Right cardiac atrium (tissue), 5 donors: ENCODE measurements at places on chromosomes 6 and 20. TPM values are rescaled to one million over a fixed set of nuclear protein-coding genes. Genes with fewer than 3 reads are reported as not detected.
A peak's percentile ranks its signal among the peaks of the same experiment; 100 is the strongest.

DNA sequence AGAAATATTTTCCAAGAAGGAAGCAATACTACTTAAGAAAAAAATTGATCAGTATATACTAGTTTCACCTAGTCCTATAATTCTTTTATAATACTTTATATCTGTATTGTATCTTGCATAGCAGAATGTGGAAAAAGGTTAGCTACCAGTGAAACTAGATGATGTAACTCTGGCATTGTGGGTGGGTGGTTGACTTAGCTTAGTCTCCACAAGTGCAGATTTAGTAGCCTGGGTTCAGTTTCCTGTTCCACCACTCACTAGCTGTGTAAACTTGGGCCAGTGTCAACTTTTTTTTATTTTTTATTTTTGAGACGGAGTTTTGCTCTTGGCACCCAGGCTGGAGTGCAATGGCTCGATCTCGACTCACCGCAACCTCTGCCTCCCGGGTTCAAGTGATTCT is 2.0 kb downstream of the MUC21 start:
- DNase-seq = no peak

Gene DNAH8
- not detected for total RNA-seq

- no peak for DNase-seq
Measured at GRCh38 chr20:4247898-4248858, 232.8 kb upstream of the RNF24 start.

GRCh38 chr20:7828437-7828836 is 111.8 kb downstream of the HAO1 start:
- DNase-seq = no peak

DNA sequence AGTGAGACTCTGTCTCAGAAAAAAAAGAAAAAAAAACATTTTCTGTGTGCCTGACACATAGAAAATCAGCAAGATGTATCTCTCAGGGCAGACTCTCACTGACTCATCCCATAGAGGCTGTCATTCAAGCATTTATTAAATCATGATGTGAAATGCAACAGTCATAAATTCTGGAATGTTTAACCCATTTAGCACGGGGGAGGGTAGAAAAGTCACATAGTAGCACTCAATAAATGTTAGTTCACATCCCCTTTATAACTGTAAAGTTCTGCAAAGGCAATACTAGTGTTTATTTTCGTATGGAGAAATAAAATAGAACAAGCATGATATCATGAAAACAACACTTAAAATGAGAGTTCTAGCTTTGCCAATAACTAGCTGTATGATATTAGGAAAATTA is 15.5 kb upstream of the CARMIL1 start:
- DNase-seq = no peak

- DNase-seq = peak; percentile 85
Measured at GRCh38 chr20:34536798-34537394, 20.7 kb downstream of the DYNLRB1 start.

- no peak for DNase-seq
Measured at GRCh38 chr6:85416049-85416448, 33.8 kb upstream of the NT5E start.

Gene NDRG3
- 31.0 TPM for total RNA-seq

- DNase-seq = no peak
Measured at GRCh38 chr6:24995270-24995669, 59.5 kb upstream of the RIPOR2 start.

Gene FRK
- total RNA-seq = 4.3 TPM
